ENCODE measurements at places on chromosomes 5 and 9. TPM values are rescaled to one million over a fixed set of nuclear protein-coding genes. Genes with fewer than 3 reads are reported as not detected.

SPATA6L gene
- polyA plus RNA-seq, result 1.2 TPM

APBA1 gene
- polyA plus RNA-seq, result 7.1 TPM

IL4 gene
- not detected for polyA plus RNA-seq

LCN9 gene
- polyA plus RNA-seq, result not detected

NOTCH1 gene
- polyA plus RNA-seq, result 19.7 TPM

RNF224 gene
- polyA plus RNA-seq, result 0.09 TPM

CENPK gene
- 1.4 TPM for polyA plus RNA-seq

FAM200C gene
- polyA plus RNA-seq, result 4.3 TPM

CCDC171 gene
- polyA plus RNA-seq, result 1.6 TPM

SLC22A5 gene
- 6.4 TPM for polyA plus RNA-seq

GFI1B gene
- 0.04 TPM for polyA plus RNA-seq

RNF180 gene
- polyA plus RNA-seq, result 5.6 TPM

PRR7 gene
- 2.4 TPM for polyA plus RNA-seq

PCDHB2 gene
- polyA plus RNA-seq, result 3.4 TPM

SYK gene
- 5.7 TPM for polyA plus RNA-seq

ENTPD8 gene
- not detected for polyA plus RNA-seq

CFAP90 gene
- 0.37 TPM for polyA plus RNA-seq

KIF20A gene
- polyA plus RNA-seq, result 0.43 TPM

ASTN2 gene
- polyA plus RNA-seq, result 3.1 TPM

GMCL2 gene
- polyA plus RNA-seq, result not detected

SEMA4D gene
- 9.1 TPM for polyA plus RNA-seq

CDO1 gene
- polyA plus RNA-seq, result 18.2 TPM

SPINK7 gene
- polyA plus RNA-seq, result not detected

RASEF gene
- 1.3 TPM for polyA plus RNA-seq

PRKACG gene
- not detected for polyA plus RNA-seq

FST gene
- polyA plus RNA-seq, result 8.2 TPM

TAF1L gene
- polyA plus RNA-seq, result 0.01 TPM

PCDHGA9 gene
- polyA plus RNA-seq, result 3.1 TPM

TNFSF15 gene
- polyA plus RNA-seq, result 0.92 TPM

SKIC3 gene
- 28.3 TPM for polyA plus RNA-seq

GABBR2 gene
- polyA plus RNA-seq, result 0.04 TPM

LPCAT1 gene
- polyA plus RNA-seq, result 32.9 TPM

MRPS30 gene
- 29.7 TPM for polyA plus RNA-seq
